ENCODE measurements at places on chromosomes 12 and 14.

GRCh38 chr12:105775343-105775742 lies 363.4 kb downstream of the NUAK1 start:
- DNase-seq, result no peak

- no peak for DNase-seq
Observed at GRCh38 chr14:53550776-53551175, 397.7 kb upstream of the DDHD1 start.

DNA sequence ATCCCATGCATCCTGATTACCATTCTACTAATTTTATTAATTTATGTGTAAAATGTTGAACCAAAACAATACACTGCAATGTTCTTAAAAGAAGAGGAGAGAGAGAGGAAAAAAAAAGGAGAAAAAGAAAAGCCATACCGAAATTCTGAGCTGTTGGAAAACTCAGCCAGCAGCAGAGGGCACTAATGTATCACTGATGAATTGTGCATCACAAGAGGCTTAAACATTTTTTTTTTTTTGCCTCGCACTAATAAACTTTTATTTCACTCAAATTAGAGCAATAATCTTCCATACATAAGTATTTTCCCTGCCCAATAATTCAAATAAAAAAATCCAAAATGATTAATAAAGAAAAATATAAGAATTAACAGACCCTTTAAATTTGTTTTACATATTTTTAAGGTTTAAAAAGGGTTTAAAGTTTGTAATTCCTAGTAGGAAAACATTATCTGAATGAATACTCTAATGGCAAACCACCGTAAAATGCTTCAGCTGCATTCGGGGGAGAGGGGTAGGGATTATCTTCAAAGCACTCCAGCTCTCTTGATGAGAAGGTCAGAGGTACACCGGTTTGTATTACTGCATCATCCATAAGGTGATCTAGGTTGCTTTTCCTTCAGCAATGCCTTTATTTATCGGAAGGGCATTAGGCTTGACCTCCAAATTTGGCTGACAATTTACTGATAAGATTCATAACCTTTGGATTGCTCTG lies 41.9 kb downstream of the ATP23 start:
- DNase-seq, result no peak

GRCh38 chr12:3005736-3006135 lies 46.5 kb downstream of the TEAD4 start:
- DNase-seq, result no peak

DNA sequence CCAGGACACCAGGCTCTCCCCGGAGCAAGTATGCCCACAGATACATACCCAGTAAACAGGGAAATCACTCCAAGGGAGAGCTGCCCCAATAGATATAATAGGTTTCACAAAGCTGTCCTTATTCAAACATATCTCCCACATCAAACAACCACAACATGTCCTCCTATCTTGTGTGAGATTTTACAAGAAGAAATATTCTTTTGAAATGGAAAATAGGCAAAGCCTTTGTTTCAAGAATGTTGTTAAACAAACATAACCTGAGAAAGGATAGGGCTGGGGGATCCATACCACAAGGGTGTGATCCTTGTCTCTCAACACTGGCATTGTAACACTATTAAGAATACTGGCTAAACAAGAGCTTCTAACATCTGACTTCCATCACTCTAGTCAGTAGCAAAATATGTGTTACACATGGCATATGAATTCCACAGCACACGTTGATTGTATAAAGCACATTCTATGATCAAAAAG lies 32.9 kb downstream of the LGR5 start:
- DNase-seq, result no peak

GRCh38 chr12:6784296-6784695 lies 5.0 kb upstream of the CD4 start:
- no peak for DNase-seq

DNA sequence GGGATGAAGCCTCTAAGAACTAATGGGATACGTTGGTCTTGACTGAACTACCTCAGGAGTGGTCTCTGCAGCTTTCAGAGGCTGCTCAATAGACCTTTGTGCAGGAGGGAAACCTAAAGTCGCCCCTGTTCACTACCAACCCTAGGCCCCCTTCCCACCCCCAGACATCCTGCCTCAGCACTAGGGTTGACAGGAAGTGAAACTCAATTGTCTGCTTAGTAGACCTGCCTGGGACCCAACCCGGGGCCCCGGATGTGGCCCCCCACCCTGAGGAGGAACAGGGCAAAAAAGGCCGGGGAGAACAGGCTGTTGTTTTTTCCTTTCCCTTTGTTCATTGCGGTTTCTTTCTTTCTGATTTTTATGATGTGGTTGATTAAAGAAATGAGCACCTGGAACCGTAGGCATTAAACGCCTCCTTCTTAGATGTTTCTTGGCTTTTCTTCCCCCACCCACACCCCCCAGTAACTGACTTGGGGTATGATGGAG lies 1.6 kb upstream of the DGKA start:
- DNase-seq, result peak; percentile 58

- DNase-seq, result no peak
Observed at GRCh38 chr12:49869816-49870500, 27.1 kb upstream of the BCDIN3D start.

DNA sequence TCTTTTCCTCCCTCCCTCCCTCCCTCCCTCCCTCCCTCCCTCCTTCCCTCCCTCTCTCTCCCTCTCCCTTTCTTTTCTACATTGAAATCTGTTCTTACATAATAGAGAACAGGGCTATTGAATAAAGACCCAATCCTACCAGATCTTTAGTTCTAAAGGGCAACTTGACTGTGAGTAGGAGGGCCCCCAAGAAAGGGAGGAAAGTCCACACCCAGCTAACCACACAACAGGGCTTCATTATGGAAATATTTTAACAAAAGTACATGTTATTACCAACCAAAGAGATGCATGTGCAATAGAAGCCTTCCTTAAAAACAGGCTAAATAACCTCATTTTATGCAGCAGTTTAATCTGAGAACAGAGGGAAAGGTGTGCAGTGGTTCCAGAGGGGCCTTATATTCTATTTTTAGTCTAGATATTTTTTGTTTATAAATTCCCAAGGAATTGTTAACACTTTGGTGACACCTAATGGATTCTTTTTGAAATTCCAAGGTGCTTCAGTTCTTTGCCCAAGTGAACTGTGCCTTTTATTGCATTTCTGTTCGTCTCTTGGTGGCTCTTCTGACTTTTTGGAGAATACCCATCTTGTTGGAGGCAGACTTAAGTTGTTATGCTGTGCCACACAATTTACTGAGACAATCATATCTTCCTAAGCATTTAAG lies 63.0 kb downstream of the GNS start:
- no peak for DNase-seq

- no peak for DNase-seq
Observed at GRCh38 chr12:99611117-99611516, 36.4 kb upstream of the GARIN6 start.

- DNase-seq, result no peak
Observed at GRCh38 chr12:81296556-81297305, 218.9 kb downstream of the ACSS3 start.

- DNase-seq, result no peak
Observed at GRCh38 chr14:81023095-81023710, 67.8 kb downstream of the TSHR start.

- DNase-seq, result no peak
Observed at GRCh38 chr12:52389313-52390207, 4.1 kb upstream of the KRT84 start.

- DNase-seq, result no peak
Observed at GRCh38 chr12:84986117-84986516, 50.0 kb downstream of the TSPAN19 start.

- no peak for DNase-seq
Observed at GRCh38 chr14:69580009-69580577, 5.4 kb upstream of the CCDC177 start.

- no peak for DNase-seq
Observed at GRCh38 chr14:87309557-87309956, 683.4 kb downstream of the GALC start.

DNA sequence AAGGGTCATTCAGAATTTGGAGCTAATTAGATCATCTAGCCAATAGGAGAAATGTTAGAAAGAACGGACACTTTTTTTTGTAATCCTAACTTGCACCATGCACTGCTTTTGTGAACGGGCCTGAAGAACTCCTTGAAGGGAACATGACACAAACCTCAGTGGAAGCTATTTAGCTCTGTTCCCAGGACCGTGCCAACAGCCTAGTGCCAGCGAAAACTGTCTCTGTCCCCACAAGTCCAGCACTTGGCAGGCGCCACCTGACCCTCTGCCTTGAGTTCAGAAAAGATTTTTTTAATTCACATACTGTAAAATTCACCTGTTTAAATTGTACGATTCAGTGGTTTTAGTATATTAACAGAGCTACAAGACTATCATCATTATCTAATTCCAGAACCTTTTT lies 31.3 kb upstream of the KCNA5 start:
- DNase-seq, result no peak

- DNase-seq, result no peak
Observed at GRCh38 chr14:81927070-81927469, 393.4 kb upstream of the SEL1L start.

DNA sequence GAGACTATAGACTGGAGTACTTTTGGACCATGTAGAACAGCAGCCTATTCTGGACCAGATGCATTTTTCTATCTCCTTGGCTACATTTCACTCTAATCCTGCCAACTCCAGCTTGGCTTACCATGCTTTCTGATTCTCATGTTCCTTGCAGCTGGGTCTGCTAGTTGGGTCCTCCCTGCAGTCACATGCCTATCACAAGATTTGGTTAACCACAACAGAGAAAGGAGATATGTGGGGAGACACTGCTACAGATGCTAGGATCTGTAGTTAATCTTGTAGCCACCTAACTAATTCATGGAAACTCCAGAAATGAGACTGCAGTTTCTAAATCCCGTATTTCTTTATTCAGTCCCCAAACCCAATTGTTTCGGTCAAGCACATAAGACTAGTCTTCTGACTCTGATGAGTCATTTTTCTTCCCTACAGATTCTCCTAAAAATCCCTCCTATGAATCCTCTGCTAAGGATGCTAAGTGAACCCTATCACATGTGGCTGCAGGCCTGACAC lies 410.6 kb downstream of the DAD1 start:
- no peak for DNase-seq

DNA sequence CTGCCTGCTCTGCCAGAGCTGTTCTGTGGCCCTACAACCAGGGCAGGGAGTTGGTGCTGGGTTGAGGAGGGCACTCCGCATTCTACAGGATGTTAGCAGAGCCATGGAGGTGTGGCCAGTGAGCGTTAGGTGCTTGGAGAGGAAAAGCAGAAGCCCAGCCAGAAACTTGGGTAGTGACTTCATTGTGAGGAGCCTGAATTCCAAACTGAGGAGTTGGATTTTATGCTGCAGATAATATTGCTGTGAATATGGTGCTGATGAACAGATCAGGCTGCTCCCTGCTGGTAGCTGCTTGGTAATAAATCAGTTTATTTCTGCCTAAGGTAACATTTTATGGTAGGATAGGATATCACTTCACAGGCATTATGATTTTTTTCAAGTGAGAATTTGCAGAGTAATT lies 7.1 kb upstream of the CCDC175 start:
- no peak for DNase-seq

- no peak for DNase-seq
Observed at GRCh38 chr14:69044296-69044695, 65.2 kb upstream of the ACTN1 start.

- DNase-seq, result no peak
Observed at GRCh38 chr12:6465467-6466183, 4.9 kb downstream of the VAMP1 start.

DNA sequence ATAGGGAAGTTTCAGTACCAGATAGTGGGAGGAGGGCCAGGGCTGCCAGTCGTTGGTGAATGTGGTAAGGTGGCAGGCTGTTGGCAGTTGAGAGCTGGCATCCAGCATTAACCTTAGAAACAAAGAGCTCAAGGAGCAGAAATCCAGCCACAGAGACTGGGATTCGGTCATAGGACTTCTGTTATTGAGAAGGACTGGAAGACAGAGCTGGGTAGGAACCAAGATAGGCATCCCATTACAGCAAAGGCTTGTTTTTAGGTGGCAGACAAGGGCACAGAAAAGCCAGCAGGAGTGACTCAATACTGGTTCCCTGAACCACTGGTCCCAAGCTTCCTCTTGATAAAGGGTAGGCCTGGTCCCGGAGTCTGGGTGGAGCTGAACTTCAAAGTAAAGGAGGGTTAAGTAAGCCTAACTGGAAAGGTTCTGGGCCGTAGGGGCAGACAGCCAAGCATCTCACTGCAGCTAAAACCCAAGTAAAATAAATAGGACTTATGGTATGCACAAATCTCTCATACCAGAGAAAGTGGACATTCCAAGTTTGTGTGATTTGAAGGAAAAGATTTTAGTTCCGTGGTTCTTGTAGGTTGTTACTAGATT lies 147.9 kb downstream of the ETV6 start:
- DNase-seq, result no peak

DNA sequence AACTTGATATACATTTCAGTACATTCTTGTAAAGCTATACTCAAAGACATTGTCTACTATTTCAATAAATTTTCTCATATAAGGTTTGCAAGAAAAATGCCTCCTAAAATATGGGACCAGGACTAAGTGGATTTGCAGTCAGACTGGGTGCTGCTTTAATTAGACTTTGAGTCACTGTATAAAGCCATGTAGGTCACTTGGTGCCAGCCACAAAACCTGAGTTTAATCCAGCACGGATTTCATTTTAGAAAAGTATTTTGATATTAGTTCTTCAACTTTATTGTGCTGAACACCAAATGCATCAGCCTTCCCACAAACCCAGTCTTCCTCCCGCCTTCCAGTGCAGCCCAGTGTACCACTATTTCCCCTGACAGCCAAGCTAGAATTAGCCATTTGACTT lies 9.9 kb upstream of the NID2 start:
- DNase-seq, result no peak

- no peak for DNase-seq
Observed at GRCh38 chr12:87246726-87247125, 782.5 kb downstream of the C12orf50 start.

DNA sequence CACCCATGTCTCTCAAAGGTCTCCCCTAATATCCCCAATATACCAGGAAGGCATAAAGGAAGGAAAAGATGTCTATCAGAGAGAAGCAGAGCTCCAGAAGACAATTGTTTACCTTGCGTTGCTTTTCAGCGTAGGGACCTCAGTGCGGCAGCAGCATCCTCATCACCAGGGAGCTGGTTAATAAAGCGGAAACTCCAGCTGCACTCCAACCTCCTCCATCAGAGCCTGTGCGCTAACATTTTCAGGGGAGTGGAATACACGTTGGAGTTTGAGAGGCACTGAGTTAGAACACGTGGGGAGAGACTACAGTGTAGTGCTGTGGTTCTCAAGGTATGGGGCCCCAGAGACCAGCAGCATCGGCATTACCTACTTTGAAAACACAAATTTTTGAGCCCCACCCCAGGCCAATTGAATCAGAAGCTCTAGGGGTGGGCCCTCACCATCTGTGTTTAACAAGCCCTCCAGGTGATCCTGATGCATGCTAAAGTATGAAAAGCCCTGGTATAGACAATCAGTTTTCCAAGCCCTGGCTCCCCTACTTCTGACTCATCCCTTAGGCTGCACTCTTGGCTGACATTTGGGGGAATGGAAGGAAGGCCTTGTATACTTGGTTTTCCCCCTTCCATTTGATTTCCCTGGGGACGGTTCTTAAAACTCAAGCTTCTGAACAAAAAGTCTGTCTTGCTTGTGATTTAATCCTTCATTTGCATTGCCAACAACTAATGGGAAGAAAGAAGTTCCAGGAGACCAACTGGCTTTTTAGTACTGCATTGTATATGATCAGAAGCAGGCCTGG lies 419.0 kb upstream of the CCDC196 start:
- no peak for DNase-seq

Data from stimulated activated CD8-positive, alpha-beta memory T cell treated with anti-CD3 and anti-CD28 coated beads, Interleukin-7, amount 100 ng/mL, for 24 hours (primary cell).